ENCODE measurements at places on chromosomes 16 and 17.

GRCh38 chr16:73199214-73199613 is 151.3 kb upstream of the ZFHX3 start:
- no peak for DNase-seq

- no peak for DNase-seq
Observed at GRCh38 chr16:35564889-35565288, 2105.5 kb downstream of the TP53TG3F start.

GRCh38 chr17:77409282-77410161 is 268.8 kb downstream of the SEC14L1 start:
- DNase-seq: no peak

DNA sequence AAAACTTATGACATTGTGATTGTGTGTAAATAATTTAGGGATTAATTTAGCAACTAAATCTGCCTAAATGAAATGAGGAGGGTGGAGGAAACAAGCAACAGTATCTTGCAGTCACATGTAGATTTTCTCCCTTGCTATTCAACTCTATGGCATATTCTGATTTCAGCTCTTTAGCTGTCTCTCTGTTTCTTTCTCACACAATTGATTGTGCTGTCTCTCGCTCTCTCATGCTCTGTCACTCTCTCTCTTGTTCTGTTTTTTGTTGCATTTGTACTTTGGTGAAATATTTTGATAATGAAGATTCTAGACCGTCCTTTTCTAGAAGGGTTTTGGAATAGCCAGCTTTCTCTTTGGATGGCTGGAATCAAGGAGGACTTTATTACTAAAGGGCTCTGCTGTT is 70.6 kb downstream of the BCAS3 start:
- no peak for DNase-seq

- DNase-seq: no peak
Observed at GRCh38 chr16:89982318-89982717, 33.8 kb downstream of the DEF8 start.

GRCh38 chr16:54110016-54110981 is 176.3 kb downstream of the IRX3 start:
- no peak for DNase-seq

DNA sequence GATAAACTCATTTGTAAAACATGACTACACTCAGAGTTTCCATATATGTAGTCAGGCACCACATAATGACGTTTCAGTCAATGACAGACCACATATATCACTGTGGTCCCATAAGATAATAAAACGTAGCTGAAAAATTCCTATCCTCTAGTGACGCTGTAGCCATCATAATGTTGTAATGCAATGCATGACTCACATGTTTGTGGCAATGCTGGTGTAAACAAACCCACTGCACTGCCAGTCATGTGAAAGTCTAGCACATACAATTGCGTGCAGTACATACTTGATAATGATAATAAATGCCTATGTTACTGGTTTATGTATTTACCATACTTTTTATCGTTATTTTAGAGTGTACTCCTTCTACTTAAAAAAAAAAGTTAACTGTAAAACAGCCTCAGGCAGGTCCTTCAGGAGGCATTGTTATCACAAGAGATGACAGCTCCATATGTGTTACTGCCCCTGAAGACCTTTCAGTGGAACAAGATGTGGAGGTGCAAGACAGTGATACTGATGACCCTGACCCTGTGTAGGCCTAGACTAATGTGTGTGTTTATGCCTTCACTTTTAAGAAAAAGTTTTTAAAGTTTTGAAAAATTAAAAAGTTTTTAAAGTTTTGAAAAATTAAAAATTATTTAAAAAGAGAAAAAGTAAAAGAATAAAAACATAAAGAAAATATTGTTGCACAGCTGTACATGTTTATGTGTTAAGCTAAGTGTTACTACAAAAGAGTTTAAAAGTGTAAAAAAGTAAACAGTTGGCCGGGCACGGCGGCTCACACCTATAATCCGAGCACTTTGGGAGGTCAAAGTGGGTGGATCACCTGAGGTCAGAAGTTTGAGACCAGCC is 9.0 kb downstream of the STAT5B start:
- peak; percentile 57 for DNase-seq

- no peak for DNase-seq
Observed at GRCh38 chr16:24482681-24483202, 56.6 kb upstream of the RBBP6 start.

- no peak for DNase-seq
Observed at GRCh38 chr17:75263055-75263454, 1.4 kb downstream of the MRPS7 start.

DNA sequence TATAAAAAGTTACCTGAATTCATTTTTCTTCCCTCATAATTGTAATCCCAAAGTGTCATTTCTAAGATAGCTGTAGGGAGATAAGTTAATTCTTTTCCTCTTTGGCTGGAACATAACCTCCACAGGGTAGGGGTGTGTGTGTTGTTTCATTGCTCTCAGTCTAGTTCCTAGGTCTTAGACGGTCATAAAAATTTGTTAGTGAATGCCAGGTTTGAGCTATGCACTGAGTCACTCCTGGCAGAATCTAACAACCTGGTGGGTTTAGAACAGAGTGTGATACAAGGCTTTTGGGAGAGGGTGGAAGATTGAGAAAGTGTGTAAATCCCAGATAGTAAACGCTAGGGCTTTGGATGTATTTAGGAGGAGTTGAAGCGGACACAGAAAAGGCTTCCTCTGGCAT is 894 bp upstream of the PHKG2 start:
- no peak for DNase-seq

DNA sequence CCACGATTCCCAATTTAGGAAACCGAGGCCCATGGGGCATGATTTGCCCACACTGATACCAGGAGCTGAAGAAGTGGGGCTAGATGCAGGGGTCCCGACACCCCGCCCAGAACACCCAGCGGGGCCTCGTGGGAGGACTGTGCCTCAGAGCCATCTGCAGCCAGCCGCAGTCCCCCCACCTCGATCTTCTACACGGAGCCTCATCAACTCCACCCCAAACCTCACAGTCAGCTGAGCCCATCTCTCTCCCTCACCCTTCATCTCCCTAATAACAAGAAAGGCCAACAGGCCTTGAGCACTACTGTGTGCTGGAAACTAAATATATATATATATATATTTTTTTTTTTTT is 4.2 kb downstream of the ITGAE start:
- no peak for DNase-seq

DNA sequence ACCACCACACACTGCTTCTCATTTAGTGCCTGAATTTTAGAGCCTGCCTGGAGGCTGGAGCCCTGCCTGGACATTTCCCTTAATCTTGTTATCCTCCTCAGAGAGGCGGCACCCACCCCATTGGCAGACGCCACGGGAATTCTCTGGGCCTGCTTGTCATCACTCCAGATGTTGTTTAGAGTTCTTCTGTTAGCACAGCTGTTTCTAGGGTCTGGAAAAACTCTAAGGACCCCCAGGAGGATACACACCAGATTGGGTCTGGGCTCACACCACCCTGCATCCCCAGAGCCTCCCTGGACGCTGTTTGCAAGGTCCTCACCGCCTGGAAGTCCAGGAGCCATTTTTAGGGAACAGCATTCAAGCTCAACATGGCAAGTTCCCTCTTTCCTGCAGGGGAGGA is 565 bp upstream of the XAF1 start:
- DNase-seq: no peak

DNA sequence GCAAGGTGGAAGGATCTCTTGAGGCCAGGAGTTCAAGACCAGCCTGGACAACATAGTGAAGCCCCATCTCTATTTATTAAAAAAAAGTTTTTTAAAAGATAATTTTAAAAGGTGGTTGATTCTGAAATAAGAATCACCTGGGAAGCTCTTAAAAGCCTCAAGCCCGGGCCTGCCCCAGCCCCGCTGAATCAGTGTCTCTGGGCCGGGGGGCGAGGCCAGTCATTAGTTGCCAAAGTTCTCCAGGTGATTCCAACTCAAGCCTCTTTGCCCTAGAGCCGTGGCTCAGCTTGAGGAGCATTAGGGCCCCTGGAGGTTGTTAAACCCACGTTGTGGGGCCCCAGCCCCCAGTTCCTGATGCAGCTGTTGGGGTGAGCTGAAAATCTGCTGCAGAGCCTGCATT is 24.6 kb downstream of the JPH3 start:
- DNase-seq: no peak

- no peak for DNase-seq
Observed at GRCh38 chr16:30924913-30925631, 1.7 kb downstream of the FBXL19 start.

DNA sequence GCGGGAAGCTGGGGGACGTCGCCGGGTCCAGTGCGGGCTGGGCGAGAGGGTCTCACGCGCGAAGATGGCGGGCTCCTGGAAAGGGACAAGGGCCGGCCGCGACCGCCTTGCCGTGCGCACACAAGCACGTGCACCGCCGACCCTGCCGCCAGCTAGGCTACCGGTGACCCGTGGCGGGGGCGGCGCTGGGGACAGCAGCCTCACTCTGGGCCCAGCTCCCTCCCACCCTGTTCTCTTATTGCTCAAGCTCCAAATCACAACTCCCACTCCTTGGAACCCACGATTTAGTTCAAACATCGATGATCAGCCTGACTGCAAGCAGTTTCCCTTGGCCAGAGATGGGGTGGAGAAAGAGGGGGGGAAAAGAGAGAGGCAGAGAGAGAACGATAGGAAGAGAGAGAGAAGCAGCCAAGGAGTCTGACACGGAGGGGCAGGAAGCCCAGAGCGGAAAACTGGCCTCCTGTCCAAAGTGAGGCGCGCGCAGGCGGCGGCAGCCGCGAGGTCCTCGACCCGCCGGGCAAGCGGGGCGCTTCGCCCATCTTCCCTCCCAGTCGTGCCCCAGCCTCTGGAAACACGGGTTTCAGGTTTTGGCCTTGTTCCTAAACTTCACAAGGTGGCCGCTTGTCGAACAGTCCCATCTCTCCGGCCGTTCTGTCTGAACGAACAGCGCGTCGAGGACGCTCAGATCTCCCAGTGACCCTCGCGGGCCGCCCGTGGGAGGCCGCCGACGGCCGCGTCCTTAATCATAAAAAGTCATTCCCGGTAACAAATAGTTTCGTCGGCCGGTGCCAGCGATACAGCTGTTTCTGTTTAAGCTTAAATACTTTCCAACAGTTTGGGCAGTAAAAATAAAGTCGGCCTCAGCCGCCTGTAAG is 1.7 kb upstream of the CBX8 start:
- no peak for DNase-seq

DNA sequence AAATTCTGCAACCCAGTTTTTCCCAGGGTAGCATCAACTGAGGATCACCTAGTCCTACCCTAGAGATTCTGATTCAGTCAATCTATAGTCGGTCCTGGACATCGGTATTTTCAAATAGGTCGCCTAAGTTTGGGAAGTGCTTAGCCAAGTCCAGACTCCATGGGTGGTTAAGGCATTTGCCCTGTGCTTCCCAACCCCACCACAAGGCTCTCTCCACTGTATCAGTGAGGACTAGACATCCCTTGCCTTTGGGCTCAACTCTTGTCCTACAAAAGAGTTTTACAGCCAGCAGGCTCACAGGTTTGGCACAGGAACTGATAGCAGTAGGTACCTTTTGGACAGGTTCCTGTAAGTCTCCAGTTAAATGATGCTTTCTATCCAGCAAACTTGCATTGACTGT is 13.8 kb downstream of the HYDIN start:
- DNase-seq: no peak

- DNase-seq: no peak
Observed at GRCh38 chr17:75834928-75835653, 9.1 kb downstream of the UNC13D start.

GRCh38 chr16:80084614-80085013 is 456.2 kb upstream of the DYNLRB2 start:
- no peak for DNase-seq

GRCh38 chr16:66369055-66369592 is 2.6 kb downstream of the CDH5 start:
- DNase-seq: no peak

GRCh38 chr16:81767987-81768592 is 11.0 kb upstream of the PLCG2 start:
- no peak for DNase-seq

- DNase-seq: no peak
Observed at GRCh38 chr16:67594256-67594915, 32.1 kb downstream of the CTCF start.

GRCh38 chr16:66695471-66695934 is 1.0 kb downstream of the CMTM4 start:
- DNase-seq: no peak

GRCh38 chr16:75108792-75109731 is 7.5 kb downstream of the LDHD start:
- peak; percentile 77 for DNase-seq

GRCh38 chr16:8849411-8850011 is 19.3 kb downstream of the CARHSP1 start:
- no peak for DNase-seq

DNA sequence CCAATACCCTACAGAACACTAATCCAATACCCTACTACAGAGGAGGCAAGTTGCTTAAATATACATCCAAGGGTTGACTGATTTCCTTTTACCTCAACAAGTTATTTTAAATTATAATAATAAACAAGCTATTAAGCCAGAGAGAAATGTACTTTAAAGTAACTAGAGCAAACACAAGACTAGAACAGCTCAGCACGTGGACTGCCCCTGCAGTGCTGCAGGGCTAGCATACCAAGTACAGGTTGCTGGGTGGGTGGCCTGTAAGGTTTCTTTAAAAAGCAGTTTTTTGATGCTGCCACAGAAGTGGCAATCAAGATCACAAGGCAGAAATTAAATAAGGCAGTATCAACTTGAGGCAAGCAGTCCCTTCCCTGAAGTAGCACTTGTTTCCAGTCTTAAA is 63.5 kb downstream of the PARN start:
- DNase-seq: no peak

DNA sequence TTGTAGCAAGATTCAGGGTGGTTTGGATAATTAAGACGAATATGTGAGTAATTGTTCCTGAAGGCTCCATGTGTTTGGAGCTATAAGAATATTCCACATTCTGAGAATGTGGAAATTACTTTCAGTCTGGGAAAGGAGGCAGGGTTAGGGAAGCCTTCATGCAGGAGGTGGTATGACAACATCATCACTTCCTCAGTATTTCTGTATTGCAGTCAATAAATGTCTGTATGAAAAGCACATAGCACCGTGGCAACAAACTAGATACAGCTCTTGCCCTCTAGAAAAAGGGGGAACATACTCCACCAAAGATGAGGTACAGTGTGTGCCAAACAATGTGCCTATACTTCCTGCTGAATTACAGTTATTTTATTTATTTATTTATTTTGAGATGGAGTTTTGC is 26.1 kb upstream of the DHRS7B start:
- no peak for DNase-seq

GRCh38 chr16:22346483-22346882 is 27.9 kb downstream of the CDR2 start:
- DNase-seq: no peak

GRCh38 chr17:61230972-61231820 is 168.4 kb upstream of the TBX2 start:
- DNase-seq: no peak

GRCh38 chr17:2207815-2208515 is 95.6 kb downstream of the SMG6 start:
- DNase-seq: no peak
